WERI-Rb-1 (cell line): ENCODE measurements at places on chromosomes 6 and 20.

DNA sequence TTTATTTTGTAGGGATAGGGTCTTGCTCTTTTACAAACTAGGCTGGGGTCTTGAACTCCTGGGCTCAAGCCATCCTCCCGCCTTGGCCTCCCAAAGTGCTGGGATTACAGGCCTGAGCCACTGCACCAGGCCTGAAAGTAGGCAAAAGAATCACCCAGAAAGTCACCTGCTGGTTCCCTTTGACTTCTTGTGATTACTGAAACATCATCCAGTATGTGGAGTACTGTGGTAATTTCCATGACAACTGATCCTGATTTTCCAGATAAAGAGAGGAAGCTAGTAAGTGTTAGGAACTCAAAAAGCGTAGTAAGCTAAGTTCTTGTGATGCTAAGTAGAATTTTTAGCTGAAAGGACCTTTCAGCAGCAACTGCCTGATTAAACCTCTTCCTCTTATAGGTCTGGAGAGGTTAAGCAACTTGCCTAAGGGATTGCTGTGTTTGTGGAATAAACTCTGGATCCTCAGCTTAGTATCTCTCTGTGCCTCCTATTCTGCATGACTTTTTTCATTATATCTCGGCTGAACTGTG lies 16.8 kb downstream of the RALY start:
- DNase-seq: no peak

GRCh38 chr20:34410336-34410735 lies 47.3 kb downstream of the ITCH start:
- no peak for DNase-seq

DNA sequence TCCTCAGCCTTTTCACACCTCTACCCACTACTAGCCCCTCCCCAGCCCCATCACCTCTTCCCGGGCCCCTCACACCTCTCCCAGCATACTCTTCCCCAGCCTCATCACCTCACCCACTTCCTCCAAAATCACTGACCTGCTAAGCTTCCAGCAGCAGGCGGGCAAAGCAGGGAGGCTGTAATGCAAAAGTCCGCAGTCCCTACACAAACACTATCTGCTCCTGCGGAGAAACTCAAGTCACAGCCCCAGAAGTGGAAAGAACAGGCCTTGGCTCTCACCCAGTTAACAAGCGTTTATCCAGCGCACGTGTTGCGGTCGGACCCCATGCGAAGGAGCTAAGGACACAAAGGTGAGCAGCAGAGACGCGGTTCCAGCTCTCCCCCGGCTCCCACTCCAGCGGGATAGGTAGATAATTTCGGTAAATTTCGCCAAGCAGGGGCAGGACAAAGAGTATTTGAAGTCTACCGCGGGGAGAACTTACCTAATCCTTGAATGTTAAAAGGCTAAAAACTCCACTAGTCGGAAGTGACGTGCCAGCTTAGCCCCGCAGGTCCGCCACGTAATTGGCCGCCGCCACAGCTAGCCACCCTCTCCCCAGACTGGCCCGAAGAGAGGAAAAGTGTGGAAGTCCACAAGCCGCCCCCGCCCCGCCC lies 728 bp upstream of the TRIM39 start:
- no peak for DNase-seq

- DNase-seq: no peak
These were observed 86.3 kb downstream of the CHMP4B start for GRCh38 chr20:33897313-33897912.

DNA sequence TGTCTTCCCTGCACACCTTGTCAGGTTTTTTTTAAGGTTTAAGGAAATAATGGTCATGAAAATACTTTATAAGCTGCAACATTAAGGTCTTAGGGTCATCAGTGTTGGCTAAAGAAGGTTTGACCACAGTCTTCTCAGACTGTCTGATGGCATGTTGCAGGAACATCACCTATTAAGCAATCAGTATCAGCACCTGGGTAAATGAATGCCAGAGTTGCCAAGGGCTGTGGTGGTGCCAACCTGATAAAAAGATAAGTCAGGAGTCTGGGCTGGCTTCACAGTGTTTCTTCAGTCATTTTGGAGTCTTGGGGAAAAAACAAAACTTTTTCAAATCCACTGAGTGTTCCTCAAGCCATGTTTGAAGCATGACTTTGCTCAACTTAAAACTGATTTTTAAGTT lies 61.5 kb upstream of the VSTM2L start:
- DNase-seq: no peak

DNA sequence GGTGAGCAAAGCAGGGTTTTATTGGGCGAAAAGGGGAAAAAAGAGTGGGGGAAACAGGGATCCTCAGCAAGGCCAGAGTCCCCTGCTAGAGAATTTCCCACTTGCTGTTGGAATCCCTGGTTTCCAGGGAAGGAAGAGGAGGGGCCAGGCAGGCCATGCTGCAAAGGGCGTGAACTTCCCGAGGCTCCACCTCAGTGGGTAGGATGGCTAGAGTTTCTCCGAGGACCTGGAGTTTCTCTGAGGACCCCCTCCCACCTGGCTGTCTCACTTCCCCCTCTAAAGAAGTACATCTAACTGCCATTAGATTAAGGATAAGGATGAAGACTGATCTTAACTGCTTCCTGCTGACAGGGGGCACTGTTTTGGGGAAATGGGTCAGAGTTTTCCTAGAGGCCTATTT lies 1239.3 kb upstream of the GJE1 start:
- no peak for DNase-seq

DNA sequence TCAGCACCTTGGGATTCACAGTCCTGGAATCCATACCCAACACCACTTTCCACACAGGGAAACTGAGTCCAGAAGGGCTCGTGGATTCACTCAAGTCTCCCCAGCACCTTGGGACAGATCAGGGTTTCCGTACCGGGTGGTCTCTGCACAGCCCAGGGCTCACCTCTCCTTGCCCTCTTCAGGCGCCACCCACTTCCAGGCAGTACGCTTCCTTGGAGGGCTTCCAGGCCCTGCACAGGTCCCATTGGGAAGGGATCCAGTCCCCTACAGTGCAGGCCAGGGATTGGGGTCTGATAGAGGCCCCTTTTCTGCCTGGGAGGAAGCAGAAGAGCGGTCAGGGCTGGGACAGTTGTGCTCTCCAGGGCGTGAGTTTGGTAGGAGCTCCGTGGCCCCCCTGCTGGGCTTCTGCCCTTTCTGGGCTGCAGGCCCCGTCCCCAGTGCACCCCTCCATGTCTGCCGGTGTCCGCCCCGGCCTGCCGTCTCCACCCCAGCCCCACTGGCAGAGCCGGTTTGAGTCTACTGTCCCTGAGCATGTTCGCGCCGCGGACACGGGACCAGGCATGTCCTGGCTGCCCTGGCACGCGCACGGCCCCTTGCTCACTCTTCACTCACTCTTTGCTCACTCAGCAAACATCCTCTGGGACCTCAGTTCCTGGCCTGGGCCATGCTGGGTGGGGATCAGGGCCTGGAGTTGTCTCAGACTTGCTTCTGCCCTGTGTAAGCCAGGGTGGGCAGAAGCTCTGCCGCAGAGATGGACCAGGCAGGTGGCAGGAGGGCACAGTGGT lies 12.6 kb downstream of the SRC start:
- no peak for DNase-seq

DNA sequence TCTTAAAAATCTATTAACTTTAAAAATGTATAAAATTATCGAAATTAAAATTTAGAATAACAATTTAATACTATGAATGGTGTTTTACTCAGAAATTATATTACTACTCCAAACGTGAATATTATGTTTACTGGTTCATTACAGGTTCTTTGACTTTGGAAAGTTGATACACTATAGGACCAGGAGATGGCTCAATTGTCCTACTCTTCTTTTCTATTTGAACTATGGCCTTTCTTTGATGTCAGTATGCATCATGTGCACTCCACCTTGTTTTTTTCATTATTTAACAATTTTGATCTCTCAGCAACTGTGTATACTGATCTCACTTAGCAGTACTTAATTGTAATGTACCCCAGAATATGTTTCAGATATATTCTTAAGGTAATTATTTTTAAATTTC lies 391.5 kb upstream of the MANEA start:
- no peak for DNase-seq
